ENCODE measurements at places on chromosomes 11 and 22. TPM values are rescaled to one million over a fixed set of nuclear protein-coding genes. Genes with fewer than 3 reads are reported as not detected.
A peak's percentile ranks its signal among the peaks of the same experiment; 100 is the strongest.

GRCh38 chr11:61489833-61490721 is 18.5 kb upstream of the LRRC10B start:
- DNase-seq = no peak

The SCGB1A1 gene
- not detected for total RNA-seq

- no peak for DNase-seq
These were observed 940 bp upstream of the C11orf91 start for GRCh38 chr11:33701302-33702230.

GRCh38 chr22:38316364-38317121 is 690 bp downstream of the CSNK1E start:
- peak; percentile 80 for DNase-seq

DNA sequence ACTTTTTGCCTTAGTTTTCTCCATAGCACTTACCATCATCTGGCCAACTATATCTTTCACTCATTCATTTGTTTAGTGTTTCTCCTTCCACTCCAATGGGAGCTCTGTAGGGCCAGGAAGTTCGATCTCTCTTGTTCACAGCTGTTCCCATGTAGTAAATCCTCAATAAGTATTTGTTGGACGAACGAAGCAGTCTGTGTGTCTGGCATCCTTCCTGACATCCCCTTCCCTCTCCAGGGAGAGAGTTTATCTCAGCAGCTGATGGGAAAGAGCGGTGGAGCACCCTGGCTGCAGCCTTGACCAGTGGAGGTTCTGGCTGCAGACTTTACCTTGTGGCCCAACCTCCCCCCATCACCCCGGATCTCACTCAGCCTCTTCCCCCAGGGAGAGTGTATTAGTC is 141.7 kb downstream of the CHST1 start:
- DNase-seq = no peak

The MYO18B gene
- total RNA-seq = 0.14 TPM

GRCh38 chr11:124920356-124920755 is 1.3 kb downstream of the HEPN1 start:
- DNase-seq = no peak

The GP1BB gene
- total RNA-seq = 0.39 TPM

The C22orf31 gene
- total RNA-seq = not detected

GRCh38 chr11:68463714-68464113 is 3.2 kb downstream of the PPP6R3 start:
- no peak for DNase-seq

GRCh38 chr11:68954836-68955606 is 25.8 kb downstream of the MRGPRD start:
- no peak for DNase-seq

The MMP8 gene
- total RNA-seq = not detected

DNA sequence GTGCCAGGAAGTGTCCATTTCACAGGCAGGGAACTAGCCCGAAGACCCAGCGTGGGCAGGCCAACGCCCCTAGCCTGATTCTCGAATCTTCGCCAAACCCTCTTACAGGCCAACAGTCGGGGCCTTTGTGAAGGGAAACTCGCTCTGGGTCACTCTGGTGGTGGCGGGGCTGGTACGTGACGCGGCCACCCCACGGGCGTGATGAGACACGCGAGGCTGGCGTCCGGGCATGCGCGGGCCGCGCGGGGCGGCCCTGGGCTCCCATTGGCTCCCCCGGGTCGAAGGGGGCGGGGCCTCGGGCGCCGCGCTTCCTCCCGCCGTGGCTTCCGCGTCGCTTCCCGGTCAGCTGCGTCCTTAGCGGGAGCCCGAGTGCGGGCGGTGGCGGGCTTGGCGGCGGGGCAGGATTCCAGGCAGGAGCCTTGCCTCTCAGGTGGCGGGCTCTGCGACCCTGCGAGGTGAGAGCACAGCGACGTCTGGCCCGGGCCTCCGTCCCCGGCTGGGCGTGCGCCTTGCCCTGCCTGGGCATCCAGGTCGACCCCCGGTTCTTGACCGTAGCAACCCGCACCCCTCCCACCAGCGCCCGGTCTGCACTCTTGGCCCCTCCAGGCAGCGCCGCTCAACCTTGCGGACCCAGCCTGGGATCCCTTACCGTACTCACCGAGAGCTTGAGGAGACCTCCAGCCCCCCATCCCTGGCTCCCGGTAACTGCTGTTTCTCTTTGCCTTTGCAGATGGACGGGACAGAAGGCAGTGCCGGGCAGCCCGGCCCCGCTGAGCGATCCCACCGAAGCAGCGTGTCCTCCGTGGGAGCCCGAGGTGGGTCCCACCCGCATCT is at the start of gene FRMD8:
FRMD8 (plus strand) TSS at position 331 of the 834 bp plus-strand sequence; CDS start at position 731, 400 bp downstream.
- peak; percentile 96 for DNase-seq

The PRR33 gene
- total RNA-seq = 0.32 TPM

The TRIM48 gene
- total RNA-seq = not detected

The UBQLNL gene
- not detected for total RNA-seq

The MS4A7 gene
- 44.3 TPM for total RNA-seq

GRCh38 chr11:27178859-27179258 is 138.2 kb downstream of the BBOX1 start:
- no peak for DNase-seq

GRCh38 chr11:126189109-126189929 is 22.1 kb downstream of the RPUSD4 start:
- DNase-seq = no peak

DNA sequence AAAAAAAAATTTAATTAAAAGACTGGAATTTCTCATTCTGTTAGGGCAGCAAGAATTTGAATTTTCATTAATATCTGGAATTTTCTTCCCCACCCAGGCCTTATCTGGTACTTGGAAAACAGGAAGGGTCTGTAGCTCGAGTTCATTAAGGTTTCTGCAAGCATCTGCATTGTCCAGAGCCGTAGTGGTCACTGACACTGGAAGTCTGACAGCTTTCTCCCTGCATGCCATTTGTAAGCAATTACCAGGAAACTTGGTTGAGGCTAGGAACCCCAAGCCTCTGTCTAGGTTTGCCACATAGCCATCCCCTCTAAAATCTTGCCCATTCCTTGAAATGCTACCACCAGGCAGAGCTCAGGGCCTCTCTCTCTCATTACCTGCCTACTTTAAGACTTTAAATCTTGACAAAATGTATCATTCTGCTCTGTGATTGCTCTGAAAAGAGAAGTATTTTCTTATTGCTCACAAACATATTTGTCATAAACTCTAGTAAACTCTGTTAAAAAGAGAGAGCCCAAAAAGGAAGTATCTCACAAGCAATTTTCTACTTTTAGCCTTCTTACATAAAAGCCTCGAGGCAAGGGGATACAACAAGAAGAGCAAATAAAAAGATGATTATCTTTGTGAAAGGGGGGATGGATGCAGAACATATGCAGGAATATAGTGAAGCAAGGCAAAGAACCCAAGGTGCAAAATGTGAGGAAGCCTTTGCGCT is 5.5 kb upstream of the PGM2L1 start:
- no peak for DNase-seq

The SLC5A1 gene
- not detected for total RNA-seq

- DNase-seq = no peak
These were observed 1.3 kb downstream of the TP53I11 start for GRCh38 chr11:44949160-44950030.

DNA sequence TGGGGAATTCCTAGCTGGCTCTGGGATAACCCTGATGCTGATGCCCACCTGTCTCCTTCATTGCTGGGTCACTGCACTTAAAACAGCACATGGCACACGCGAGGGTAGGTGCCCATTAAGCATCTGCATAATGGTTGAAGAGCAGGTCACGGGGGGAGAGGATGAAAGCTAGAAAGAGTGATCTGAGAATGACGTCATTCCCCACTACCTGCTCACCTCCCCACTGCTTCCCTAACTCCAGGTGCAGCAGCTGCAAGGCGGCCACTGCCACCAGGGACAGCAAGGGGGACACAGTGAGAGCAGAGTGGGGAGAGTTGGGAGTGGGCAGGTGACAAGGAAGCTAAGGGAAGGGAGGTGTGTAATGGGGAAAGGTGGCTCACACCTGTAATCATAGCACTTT is 27.0 kb downstream of the ADA2 start:
- DNase-seq = no peak

GRCh38 chr22:43853328-43853931 is 8.9 kb downstream of the SULT4A1 start:
- no peak for DNase-seq

GRCh38 chr11:77730789-77731188 is 89.7 kb downstream of the RSF1 start:
- DNase-seq = no peak

DNA sequence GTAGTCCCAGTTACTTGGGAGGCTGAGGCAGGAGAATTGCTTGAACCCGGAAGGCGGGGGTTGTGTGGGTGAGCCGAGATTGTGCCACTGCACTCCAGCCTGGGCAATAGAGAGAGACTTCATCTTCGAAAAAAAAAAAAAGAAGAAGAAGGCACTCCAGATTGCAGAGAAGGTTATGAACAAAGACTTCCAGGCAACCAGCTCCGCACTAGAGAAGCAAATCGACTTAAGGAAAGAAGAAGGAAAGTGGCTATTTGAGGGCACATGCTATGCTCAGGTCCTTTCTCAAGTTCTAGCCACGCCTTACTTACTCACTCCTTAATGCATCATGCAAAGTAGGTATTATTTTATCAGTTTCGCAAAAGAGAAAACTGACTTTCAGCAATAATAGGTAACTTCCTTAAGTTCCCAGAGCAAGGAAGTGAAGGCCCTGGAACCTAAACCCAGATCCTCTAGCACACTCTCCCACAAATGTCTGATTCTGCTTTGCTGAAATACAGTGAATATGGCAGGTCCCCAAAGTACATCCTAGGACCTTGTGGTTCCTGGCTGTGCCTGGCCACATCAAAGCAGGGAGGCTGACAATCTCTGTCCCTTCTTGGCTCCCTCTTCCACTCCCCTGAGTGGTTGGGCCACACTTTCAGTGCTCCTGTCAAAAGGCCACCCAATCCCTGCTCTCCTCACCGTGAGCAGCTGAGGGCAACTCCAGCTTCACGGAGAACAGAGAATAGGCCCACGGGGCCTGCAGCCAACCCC is 14.2 kb downstream of the CD3E start:
- no peak for DNase-seq

The ETS1 gene
- 684 TPM for total RNA-seq

The VPREB1 gene
- not detected for total RNA-seq

DNA sequence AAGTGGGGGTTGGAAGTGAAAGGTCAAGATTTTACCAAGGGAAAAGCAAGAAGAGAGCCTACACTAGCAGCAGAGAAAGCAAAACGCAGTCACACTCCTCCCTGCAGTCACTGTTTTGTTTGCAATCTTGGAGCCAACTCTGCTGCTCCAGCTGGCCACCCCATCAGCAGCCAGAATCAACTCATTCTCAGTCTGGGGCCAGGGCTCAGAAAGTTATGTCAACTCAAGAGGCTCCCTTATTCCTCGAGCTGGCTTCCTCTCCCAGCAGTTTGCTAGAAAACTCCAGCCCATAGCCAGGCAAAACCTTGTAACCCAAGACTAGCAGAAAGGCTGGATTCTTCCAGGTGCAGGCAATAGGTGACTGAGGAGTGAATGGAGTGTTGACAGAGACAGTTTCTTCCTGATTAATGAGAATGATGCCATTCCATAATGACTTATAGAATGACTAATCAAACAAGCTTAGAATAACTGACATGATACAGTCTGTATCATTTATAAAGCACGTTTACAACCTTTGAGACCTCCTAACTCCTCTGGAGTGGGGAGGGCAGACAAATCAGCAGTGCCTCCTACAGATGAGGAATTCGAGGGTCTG is 53.4 kb downstream of the P4HA3 start:
- DNase-seq = no peak

The GALNT18 gene
- 0.38 TPM for total RNA-seq

DNA sequence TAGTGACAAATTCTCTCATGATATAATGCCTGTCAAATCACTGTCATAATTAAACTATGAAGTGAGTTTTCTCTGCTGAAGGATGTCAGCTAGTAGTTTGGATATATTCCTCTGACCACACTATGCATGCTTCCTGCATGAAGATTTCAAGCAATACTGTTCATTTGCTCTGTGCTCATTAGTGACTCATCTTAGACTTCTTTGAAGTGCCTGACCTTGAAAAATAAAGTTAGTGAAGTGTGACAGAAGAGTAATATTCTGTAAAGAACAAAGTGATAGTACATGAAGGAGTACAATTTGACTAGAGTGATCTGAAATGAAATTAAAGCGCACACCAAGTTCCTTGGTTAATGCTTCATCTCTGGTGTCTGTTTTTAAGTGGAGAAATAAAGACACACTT is 629.5 kb upstream of the ANO3 start:
- DNase-seq = no peak

The SYT13 gene
- total RNA-seq = not detected

The OR51T1 gene
- not detected for total RNA-seq

GRCh38 chr11:130042093-130042591 is 27.6 kb upstream of the APLP2 start:
- DNase-seq = peak; percentile 5

GRCh38 chr11:12480401-12480800 is 103.0 kb downstream of the PARVA start:
- DNase-seq = no peak

The TEX54 gene
- not detected for total RNA-seq

DNA sequence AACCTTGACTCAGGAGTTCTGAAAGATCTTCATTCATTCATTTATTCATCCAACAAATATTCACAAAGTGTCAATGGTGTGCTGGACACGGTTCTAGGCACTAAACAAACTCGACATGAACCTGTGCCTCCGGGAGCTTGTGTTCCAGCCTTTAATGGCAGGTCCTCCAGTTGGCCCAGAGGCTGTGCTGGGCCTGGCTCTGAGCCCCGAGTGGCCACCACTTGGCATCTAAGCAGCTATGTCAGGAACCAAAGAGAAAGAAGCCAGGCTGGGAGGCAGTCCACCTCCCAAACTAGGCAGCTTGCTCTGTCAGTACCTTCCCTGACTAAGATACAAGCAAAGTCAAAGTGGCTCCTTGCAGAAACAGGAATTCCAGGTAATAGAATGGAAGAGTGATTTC is 233.6 kb downstream of the BUD13 start:
- DNase-seq = no peak

DNA sequence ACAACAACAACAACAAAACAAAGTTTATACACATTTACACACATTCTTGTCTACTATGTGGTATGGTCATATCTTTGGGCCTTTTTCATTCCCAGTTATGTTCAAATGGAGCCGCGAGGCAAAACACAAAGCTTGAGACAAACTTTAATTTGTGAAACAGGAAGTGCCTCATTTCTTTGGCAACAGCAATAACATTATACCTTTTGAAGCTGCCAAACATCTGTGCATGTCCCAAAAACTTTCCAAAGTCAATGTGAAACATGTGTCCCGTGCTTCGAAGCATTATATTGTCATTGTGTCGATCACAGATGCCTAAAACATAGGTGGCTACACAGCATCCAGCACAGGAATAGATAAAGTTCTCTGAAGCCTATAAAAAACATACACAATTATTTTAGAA is 25.0 kb upstream of the RPS13 start:
- no peak for DNase-seq

DNA sequence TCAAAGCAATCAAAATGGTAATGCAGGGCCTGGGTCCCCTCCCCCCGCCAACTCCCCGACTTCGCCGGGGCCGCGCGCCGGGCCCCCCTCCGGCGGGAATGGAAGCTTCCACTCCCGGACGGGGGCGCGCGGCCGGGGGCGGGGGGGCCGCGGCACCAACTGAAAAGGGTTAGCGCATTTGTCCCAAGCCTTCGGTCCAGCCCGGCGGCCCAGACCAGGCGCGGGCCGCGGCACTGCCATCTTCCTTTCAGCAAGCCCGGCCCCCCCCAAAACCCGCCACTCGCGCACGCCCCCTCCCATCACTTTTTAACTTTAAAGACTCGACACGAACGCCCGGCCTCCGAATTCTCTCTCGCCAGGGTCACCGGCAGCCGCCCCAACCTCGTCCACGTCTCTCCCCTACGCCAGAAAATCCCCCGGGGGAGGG is 2.8 kb downstream of the PHF21B start:
- no peak for DNase-seq

- no peak for DNase-seq
These were observed 131.2 kb downstream of the TTC28 start for GRCh38 chr22:28548406-28548805.

- no peak for DNase-seq
These were observed 29.3 kb downstream of the LINC01488 start for GRCh38 chr11:69510471-69511357.
